Hepatocyte (in vitro differentiated cells): ENCODE measurements at places on chromosomes 16 and 17. TPM values are rescaled to one million over a fixed set of nuclear protein-coding genes. Genes with fewer than 3 reads are reported as not detected.

DNAI2 gene
- not detected in 2 replicates for total RNA-seq

RAP1GAP2 gene
- 8.6 and 10.0 TPM in 2 replicates for total RNA-seq

CD7 gene
- total RNA-seq = 0.64 and 1.8 TPM in 2 replicates

GRCh38 chr17:31327534-31328159, 6.2 kb upstream of the EVI2A start:
- no peak for DNase-seq

MYLK3 gene
- 2.0 and 6.5 TPM in 2 replicates for total RNA-seq
